Right atrium auricular region (tissue), 2 donors: ENCODE measurements at places on chromosomes 2 and 18. TPM values are rescaled to one million over a fixed set of nuclear protein-coding genes. Genes with fewer than 3 reads are reported as not detected.

RNF144A gene
- 12.6 TPM for total RNA-seq

CYBRD1 gene
- 100 TPM for total RNA-seq

CFAP210 gene
- total RNA-seq, result not detected

RGPD3 gene
- 0.43 TPM for total RNA-seq

PSD4 gene
- 2.4 TPM for total RNA-seq

CRYGA gene
- not detected for total RNA-seq

SLC30A3 gene
- total RNA-seq, result 5.7 TPM

ALLC gene
- not detected for total RNA-seq

ANKRD30B gene
- total RNA-seq, result not detected

IL36B gene
- total RNA-seq, result not detected

ATP5MC3 gene
- total RNA-seq, result 746 TPM

IGFBP5 gene
- 554 TPM for total RNA-seq

COL3A1 gene
- total RNA-seq, result 86.4 TPM

PAX3 gene
- 0.24 TPM for total RNA-seq

NYAP2 gene
- not detected for total RNA-seq

GALNT14 gene
- total RNA-seq, result 0.15 TPM

PUS10 gene
- 1.8 TPM for total RNA-seq

ERLEC1 gene
- total RNA-seq, result 55.7 TPM

IL1RL2 gene
- not detected for total RNA-seq

IL1R1 gene
- total RNA-seq, result 86.2 TPM

MERTK gene
- 4.9 TPM for total RNA-seq

GEN1 gene
- 1.2 TPM for total RNA-seq

CUL3 gene
- total RNA-seq, result 43.5 TPM

ELP2 gene
- 31.4 TPM for total RNA-seq

SPC25 gene
- 1.9 TPM for total RNA-seq

ZRANB3 gene
- 1.6 TPM for total RNA-seq

PSMA8 gene
- total RNA-seq, result not detected

ACKR3 gene
- total RNA-seq, result 49.7 TPM

PROKR1 gene
- total RNA-seq, result not detected

LINC00305 gene
- total RNA-seq, result not detected

FN1 gene
- 369 TPM for total RNA-seq
